Bronchial epithelial cell (primary cell): ENCODE measurements at places on chromosomes 5 and 9.

DNA sequence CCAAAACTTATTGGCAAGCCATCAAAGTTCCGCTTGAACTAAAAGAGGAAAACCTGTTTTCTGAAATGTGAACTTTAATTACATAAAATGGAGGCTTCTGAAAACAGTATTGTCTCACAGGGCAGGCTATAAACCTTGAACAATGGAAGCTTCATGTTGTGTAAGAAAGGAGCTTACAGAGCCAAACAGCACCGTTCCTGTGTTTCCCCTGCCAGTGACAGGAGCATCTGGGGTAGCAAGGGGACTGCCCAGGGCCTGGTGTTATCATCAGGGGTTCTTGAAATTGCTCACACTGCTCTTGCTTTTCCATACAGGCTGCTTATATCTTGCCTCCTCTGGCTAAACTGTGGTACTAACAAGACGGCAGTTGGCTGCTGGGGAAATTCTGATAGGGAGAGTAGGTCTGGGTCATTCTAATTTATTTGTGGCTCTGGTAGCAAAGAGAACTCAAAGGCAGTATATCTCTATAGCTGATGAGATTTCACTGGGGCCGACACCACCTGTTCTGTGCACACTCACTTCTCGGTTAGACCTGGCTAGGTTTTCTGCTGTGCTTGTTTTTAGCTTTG is 40.4 kb downstream of the BASP1 start:
- peak; percentile 23 for DNase-seq

GRCh38 chr5:110239786-110240185 is 486.7 kb downstream of the TMEM232 start:
- no peak for DNase-seq

DNA sequence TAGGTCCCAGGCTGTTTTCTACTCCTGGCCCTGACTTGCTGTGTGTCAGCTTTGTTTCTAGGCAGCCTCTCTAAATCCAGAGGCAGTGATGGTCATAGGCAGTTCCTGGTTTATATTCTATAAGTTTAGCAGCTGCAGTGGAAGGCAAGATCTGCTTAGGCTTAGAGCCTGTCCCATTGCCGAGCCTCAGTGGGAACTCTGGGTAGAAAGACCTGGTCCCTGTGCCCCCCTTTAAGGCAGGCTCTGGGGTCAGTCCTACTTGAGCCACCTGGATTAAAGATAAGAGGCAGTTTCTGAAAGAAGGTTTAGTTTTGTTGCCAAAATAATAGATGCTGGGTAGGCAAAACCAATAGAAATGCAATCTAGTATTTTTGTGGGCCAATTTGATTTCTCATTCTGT is 13.6 kb downstream of the MCCC2 start:
- no peak for DNase-seq

DNA sequence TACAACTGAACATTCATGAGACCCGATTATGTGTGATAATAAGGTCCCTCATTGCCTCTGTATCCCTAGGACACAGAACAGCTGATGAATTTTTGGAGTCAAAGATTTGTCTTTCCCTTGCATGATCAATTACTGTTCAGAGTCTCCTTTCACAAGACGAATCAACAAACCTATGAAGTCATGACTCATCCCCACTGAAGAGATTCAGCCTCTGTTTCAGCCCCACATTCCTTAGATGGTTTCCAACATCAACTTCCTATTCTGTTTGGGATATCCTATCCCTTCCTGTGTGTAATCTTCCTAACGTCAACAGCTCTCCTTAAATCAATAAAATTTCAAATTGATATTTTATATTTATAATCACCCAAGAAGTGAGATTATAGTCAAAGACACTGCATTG is 199.0 kb downstream of the DNAH5 start:
- DNase-seq: peak; percentile 84

- no peak for DNase-seq
Observed at GRCh38 chr5:28561522-28561921, 1523.1 kb upstream of the CDH9 start.

GRCh38 chr5:173396311-173396993 is 68.2 kb upstream of the STC2 start:
- DNase-seq: no peak
